NCI-H2081 treated with DMSO at 0.1 percent for 48 hours (cell line): ENCODE measurements at places on chromosomes 7 and 10.
A peak's percentile ranks its signal among the peaks of the same experiment; 100 is the strongest.

DNA sequence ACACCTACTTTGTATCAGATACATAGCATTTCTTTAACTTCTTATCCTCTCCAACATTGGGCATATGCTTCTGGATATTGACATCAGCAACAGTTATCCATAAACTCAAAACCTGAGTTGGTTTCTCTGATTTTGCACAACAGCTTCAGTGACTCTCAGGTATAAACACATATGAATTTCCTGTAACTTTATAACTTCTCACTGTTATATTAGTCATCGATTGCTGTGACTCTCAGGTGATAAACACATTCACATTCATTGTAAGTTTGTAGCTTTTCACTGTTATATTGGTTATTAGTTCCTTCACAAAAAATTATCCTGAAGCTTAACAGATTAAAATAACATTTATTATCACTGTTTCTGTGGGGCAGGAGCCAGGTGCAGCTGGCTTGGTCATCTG lies 57.0 kb downstream of the ASAH2B start:
- no peak for DNase-seq

DNA sequence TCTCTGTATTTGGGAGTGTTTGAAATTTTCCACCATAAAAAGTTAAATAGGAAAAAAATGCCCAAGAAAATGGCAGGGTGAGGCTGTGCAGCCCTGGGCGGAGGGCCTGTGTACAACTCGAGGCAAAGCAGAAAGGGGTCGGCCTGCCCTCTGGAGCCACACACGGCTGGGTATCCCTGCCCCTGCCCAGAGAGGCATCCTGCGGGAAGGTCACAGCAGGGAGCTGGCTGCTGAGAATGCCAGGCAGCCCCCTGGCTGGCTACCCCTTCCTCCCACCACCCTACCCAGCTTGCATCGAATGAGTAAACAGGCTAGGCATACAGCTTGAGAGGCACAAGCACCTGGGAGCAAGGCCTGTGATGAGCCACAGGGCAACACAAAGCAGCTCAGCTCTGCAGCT lies 46.1 kb downstream of the CAMK2B start:
- DNase-seq: no peak

DNA sequence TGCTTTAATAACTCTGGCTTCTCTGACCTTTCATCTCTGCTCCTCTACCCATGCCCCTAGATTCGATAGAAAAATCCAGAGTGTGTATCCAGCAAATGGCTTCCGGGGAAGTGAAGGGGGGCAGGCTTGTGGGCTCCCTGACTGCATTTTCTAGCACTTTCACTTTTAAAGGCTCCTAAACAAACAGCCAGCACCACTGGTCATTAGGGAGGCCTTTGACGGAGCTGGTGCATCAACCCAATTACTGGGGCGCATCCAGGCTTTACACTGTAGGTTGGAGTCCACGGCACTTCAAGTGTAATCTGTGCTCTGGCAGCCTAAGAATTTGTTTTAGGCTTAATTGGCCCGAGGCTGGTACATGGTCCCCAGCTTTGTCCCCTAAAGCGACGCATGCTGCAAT lies 291.9 kb downstream of the GFRA1 start:
- no peak for DNase-seq

DNA sequence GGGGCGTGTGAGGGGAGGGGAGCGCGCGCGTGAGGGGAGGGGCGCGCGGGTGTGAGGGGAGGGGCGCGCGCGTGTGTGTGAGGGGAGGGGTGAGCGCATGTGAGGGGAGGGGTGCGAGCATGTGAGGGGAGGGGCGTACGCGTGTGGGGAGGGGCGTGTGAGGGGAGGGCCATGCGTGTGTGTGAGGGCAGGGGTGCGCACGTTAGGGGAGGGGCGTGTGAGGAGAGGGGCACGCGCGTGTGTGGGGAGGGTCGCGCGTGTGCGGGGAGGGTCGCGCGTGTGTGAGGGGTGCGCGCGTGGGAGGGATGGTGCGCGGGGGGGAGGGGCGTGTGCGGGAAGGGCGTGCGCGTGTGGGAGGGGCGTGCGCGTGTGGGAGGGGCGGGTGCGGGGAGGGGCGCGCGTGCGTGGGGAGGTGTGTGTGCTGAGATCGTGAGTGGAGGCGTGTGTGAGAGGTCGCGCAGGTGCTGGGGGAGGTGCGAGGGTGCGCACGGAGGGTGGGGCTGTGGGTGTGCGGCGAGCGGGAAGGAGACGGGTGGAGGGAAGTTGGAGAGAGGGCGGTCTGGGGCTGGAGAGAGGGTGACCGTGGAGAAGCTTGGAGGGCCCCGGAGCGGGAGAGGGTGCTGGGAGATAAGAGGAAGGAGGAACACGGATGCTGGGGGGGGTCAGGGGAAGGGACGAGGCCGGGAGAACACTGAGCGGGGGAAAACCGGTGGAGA lies 19.7 kb downstream of the MXI1 start:
- DNase-seq: no peak

- no peak for DNase-seq
Measured at GRCh38 chr10:695396-695795, 5.9 kb upstream of the DIP2C start.

GRCh38 chr7:72435366-72435765 lies 23.2 kb upstream of the CALN1 start:
- DNase-seq: no peak

DNA sequence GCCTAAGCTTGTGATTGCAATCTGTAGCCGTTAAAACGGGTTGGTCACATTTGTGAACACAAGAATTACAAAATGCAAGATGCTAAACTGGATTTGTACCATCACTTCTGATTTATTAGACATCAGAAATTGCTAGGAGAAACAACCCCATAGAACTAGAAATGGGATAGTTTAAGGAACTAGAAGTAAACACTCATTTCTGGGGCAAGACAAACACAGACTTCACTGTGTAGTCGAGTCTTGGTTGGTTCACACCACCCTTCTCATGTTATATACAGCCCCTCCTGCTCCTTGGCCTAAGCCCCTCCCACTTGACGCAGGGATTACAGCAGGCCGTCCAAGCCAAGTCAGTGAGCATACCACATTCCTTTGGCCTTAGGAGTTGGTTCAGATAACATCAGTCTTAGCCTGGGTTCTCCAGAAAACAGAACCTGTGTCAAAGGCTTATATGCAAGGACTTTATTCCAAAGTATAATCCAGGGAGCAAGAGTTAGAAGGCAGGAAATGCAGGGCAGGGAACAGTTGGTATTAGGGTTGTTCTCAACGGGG lies 2.0 kb upstream of the NRAP start:
- no peak for DNase-seq

DNA sequence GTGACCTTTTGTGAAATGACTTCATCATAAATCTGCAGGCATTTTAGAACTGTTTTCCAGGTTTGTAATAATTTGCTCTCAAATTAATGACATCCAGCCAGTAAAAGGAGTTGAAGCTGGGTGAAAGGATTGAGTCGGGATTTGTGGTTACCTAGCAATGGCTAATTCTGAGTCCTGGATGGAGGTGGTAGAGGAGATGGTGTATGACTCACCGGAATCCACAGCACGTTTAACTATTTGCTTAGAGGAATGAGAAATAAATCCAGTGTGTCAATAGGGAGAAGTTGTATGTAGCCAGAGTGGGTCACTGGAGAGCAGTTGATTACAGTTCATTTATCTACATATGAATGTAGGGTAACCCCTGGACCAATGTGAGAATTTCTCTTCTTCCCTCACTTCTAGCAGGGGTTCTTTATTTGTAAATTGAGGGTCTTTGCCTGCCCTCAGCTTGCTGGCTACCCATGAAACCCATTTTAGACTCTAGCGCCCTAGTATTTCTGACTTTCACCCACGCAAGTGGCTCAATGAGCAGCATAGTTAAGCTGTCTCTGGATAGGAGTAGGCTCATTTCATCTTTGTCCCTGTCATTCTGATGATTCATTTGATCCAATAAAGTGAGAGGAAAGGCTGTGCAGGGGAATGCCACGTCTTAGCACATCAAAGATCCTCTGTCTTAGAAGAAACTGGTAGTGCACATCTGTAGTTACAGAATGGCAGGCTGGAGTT lies 547.8 kb downstream of the SORCS3 start:
- no peak for DNase-seq

DNA sequence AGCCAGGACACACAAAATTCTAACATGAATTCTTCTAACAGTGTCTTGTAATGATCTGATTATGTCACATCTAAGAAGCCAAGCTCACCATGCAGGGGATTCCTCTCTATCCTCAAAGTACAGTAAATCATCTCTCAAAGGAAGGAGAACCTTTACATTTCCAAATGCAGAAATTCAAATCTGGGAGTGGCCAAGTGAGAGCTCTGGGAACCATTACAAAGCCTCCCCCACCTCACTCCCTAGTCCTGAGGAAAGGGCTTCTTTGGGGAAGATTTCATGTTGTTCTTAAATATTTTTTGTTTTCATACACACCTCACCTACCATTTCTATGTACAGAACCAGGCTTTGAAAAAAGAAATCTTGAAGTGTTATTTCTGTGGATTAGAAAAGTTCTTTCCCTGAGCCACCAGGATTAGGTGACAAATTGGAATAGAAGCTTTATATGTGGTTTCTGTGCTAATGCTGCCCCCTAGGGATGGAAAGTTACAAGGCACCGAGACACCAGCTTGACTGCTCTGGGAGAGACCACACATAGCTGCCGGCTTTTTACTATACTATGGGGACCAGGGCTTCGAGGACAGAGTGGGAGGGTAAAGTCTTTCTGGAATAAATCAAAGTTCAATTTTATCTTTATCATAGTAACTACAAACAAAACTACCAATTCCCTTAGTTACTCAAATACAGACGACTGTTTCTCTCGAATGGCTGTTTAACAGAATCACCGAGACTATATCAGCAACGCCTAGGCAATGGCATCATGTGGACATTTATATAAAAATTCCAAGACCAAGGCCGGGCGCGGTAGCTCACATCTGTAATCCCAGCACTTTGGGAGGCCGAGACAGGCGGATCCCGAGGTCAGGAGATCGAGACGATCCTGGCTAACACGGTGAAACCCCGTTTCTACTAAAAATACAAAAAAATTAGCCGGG lies 116.1 kb downstream of the RNF216 start:
- DNase-seq: peak; percentile 57

DNA sequence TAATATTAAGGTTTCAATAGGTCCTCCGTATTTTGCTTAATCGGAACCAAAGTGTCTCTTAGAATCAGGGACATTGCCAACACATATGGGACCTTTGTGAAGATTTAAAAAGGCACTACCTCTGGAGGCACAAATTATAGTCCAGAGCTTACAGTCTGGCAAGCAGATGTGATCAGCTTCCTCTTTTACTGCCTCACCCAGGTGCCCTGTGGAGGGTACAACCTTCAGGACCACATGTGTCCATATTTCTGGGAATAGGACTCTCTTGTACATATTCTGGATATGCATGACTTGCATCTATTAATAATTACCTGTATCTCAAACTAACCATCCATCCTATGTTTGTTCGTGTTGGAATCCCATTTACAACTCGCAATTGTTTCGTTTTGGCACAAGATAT lies 60.0 kb downstream of the HGF start:
- DNase-seq: no peak

- DNase-seq: no peak
Measured at GRCh38 chr10:129114588-129114987, 352.5 kb upstream of the MGMT start.

DNA sequence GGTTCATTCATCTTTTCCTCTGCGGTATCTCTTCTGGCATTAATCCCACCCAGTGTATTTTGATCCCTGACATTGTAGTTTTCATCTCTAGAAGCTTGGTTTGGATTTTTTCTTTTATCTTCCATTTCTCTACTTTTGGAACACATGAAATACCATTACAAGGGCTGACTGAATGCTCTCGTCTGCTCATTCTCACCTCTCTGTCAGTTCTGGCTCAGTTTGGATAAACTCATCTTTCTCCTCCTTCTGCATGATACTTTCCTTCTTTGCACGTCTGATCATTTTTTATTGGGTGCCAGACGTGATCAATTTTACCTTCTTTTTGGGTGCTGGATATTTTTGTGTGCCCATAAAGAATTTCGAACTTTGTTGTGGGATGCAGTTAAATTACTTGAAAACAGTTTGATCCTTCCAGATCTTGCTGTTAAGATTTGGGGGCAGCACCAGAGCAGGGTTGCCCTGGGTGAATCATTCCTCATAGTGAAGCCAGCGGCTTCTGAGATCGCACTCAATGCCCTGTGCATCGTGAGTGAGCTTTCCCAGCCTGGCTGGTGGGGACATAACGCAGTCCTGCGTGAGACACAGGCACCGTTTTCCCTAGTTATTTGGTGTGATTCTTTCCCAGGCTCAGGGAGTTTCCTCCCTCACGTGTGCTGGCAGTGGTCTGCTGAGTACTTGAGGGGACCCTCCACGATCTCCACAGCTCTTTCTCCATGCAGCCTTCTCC lies 53.8 kb downstream of the LHPP start:
- no peak for DNase-seq

DNA sequence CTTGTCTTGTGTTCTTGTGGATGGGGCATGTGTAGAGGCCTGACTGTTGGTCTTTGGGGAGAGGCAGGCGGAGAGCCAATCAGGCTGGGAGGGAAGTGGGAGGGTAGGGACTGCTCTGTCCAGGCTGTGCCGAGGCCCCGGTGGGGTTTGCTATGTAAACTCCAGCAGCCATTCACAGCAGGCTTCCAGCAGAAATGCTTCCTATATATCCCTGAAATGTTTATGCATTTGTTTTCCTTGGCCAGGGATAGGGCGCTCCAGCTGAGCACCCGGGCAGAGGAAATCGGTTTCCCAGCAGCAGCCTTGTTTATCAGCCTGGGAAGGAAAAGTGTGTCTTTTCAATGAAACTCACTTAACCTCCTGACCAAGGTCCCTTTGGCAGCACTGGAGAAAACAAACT lies 18.3 kb upstream of the AQP1 start:
- DNase-seq: no peak

DNA sequence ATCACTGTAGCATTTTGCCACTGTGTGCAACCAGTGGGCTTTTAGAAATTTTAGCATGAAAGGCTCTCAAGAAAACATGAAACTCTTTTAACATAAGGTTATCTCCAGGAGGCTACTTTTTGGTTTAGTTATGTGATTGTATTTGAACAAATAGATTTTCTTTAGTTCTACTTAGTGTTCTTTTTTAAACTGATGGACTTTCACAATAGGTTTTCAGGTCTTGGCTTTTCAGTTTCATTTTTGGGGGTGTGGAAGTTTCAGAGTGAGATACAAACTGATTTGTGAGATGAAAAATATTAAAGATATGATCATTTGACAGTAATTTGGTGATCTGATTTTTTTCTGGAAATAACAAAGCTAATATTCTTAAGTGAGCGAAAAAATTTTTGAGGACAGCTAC lies 344.1 kb downstream of the PHF14 start:
- DNase-seq: no peak

DNA sequence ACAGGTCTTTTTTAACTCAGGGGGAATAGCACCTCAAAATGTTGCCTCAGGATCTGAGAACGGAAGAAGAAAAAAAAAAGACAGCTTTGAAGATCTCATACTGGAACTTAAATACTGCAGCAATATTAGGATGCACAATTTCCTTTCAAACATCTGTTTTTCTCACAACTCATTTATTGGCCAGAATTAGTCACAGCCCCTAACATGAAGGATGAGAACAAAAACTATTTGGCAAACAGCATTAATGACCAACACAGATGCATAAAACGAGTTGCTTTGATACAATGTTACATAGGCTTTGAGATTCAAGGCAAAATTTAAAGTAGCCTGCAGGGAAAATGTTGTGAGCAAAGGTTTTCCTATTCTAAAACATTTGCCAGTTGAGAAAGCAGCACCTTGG lies 36.5 kb downstream of the JMJD1C start:
- no peak for DNase-seq

- DNase-seq: no peak
Measured at GRCh38 chr7:30922596-30922995, 10.9 kb downstream of the AQP1 start.

- no peak for DNase-seq
Measured at GRCh38 chr10:31071232-31072005, 39.8 kb upstream of the ZNF438 start.

GRCh38 chr10:75465450-75465827 lies 34.0 kb downstream of the LRMDA start:
- DNase-seq: no peak

GRCh38 chr7:43577485-43577951 lies 5.4 kb upstream of the STK17A start:
- no peak for DNase-seq
